ENCODE measurements at places on chromosomes 6 and 20.

DNA sequence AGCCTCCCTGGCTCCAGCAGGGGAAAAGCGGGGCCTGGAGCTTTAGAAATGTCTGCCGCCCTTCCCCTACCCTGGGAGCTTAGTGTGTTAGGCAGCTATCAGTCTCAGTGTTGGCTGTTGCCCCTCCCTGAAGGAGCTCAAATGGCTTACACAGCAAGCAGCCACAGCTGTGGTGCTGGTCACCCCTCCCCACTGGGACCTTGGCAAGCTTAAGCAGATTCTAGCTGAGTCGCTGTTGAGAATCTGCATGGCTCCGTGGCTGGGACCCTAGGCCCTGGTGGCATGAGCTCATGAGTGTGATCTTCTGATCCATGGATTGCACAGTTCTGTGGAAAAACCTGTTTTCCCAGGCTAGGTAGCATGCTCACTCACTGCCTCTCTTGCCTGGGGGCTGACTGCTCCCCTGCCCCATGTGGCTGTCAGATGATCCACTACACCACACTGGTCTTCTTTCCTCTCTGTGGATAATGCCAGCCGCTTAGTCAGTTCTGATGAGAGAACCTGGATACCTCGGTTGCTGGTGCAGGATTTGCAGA lies 714.0 kb downstream of the MAFB start:
- no peak for DNase-seq

GRCh38 chr6:43746071-43746470 lies 23.9 kb upstream of the VEGFA start:
- DNase-seq = no peak

GRCh38 chr20:62702895-62703852 lies 5.5 kb upstream of the NTSR1 start:
- DNase-seq = no peak

DNA sequence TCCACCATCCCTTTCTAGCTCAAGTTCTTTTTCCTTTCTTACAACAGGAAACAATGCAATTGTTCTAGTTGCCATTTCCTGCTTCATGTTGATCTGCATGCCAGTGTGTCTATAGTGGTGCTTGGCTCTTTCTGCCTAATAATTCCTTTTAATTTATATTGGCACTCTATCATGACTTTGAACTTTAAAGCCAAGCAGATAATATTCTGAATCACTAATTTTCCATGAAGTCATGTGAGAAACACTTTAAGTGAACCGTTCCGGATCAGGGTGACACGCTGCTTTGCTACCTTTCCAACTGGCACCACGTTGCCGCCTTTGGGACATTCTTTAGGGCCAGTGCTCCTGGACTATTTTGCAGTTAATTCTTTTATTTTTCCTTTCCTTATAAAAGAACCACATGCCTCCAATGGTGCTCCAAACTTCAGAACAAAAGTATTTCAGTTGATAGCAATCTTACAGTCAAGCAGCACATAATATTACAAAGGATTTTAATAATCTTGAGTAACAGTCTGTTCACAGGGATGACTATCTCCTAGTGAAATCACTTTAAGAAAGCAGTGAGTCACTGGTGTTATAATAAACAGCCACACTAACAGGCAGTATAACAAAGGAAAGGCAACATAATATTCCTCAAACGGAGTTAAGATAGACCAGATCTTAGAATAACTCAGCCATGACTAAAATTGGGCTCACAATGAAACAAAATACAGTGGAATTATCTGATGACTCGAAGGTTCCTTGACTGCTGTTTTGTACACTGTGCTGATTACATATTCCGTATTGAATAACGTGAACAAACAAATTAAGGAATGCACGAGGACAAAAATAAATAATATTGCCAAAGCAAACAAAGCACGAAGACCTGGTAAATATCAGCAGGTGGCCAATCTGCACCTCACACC lies 19.0 kb upstream of the BLOC1S5 start:
- no peak for DNase-seq

DNA sequence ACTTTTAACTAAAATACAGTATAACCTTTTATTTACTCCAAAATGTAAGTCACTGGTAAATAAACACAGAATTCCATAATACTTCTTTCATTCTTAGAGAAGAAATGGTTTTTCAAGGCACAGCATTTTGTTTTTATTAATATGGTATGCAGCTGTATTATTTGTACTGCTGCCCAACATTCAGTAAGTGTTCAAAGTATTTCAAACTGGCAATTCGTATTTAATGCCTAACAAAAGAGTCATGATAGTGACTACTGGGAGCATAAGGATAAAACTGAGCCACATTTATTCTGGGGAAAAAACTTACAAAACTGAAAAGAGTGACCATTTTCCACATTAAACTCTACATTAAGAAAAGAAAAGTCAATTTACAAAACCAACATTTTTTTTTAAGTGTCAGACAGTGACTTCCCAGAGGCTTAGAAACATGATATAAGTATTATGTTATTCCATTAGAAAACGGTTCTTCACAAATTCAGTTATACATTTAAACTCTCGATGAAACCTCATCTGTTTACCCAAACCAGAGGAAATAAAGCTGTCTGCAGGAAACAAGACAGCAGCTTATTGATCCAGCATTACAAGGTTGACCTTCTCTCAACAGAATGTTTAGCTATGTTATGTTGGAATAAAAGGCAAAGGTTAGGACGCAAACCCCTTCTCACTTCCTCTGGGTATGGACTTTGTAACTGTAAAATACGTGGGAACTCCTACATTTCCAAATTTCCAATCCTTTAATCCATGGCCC lies 24.3 kb downstream of the EPB41L2 start:
- no peak for DNase-seq

GRCh38 chr20:5553194-5553815 lies 196.9 kb upstream of the SHLD1 start:
- no peak for DNase-seq

DNA sequence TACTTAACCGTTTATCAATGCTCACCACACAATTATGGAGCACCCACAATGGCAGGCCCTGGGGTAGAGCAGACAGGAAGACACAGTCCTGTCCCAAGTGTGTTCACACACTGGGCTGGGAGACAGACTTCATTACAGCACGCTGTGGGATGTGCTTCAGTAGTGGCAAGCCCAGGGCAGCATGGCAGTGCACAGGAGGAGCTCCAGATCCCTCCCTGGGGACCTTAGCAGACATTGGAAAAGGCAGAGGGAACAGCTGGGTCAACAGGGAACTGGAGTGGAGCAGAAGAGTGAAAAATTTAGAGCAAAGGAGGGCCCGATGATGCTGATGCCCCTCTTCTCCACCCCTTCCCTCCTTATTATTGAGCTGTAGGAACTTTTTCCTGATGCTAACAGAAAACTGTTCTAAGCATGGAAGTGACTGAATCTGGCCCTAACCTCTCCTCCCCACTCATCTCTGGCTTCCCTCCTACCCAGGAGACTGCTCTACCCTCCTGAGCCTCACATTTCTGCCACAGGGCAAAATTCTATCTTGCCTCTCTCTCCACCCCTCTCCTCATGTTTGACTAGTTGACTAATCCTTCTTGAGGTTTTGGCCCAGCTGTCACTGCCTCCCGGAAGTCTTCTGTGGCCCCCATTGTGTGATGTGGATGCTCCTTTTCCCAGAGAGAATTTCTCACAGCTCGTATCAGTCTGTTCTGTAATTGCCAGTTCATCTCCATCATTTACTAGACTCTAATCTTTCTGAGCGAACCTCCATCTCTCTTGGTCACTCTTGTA lies 41.3 kb upstream of the NOP56 start:
- no peak for DNase-seq

All from cortex of kidney (tissue), 1 donor.